ENCODE measurements at places on chromosomes 3 and 15.

GRCh38 chr3:105139881-105140560 lies 226.7 kb upstream of the ALCAM start:
- DNase-seq, result no peak

DNA sequence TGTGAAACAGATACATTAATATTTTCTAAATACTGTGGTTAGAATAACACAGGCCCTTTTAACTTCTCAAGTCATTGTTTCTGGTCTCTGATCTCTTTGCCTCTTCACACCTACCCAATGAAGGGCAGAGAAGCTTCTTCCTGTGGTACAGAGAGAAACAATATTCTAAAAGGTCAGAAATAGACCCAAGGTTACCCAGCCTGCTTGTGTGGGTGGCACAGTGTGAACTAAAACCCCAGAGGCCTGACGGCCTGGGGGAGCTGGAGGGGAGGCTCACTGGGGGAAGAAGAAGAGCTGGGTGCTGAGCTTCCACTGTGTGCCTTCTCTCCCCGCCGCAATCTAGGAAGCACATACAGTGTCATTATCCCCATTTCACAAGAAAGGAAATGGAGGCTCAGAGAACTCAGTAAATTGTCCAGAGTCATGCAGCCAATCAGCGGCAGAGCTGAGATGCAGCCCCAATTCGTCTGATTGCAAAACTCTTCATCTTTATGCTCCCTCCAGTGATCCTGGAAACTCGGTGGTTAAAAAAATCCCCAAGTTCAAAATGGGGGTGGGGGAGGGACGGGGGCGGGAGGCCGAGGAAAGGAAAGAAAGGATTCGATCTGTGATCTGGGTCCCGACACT lies 64.1 kb upstream of the HEG1 start:
- DNase-seq, result no peak

DNA sequence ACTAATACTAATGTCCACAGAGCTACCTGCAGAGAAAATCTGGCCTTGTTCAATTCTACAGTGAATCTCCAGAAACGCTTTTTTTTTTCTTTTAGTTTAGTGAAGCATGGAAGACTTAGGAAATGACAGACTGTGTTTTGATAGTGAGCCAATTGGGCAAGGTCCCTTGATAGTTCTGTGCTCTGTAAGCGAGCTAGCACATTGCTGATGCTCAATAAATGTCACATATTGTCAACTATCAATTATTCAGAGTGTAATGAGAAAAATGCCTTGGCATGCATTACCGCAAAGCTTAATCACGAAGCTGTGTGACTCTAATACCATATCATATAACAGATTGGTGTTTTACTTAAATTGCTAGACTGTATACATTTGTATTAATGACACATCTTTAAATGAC lies 5.2 kb upstream of the C3orf85 start:
- no peak for DNase-seq

DNA sequence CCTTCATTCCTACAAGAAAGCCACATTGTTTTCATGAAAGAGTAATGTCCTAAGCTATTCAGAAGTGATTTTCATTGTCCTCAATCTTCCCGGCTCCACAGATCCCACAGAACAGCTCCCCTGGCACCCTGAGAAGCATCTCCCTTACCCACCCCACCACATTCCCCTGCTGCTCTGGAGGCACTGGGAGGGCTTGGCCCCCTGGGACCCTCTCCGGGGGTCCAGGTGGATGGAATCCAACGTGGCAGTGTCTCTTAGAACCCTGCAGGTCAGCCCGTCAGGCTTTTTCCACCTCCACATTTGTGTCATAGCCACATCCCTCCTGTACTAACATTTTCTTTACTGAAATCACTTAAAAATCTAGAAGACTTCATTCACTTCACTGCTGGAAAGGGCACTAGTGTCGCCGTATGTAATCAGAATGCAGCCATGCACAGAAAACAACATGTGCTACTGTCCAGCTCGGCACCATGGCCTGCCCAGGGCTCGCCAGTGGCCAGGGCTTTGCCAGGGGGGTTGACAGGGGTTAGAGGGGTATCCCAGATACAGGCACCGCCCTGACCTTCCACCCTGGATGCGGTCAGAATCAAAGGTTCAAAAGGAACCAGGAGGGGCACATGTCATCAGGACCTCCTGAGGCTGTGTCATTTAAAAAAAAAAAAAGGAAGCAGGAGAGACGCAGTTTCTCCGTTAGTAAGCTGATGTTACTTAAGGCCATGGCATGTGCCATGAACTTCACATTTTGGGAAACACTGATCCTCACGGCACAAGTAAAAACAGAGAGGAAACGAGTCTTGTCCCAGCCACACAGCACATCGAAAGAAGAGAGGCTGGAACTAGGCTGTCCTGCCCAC lies 106.3 kb downstream of the LSM3 start:
- DNase-seq, result no peak

- no peak for DNase-seq
Measured at GRCh38 chr3:20682573-20682972, 496.6 kb upstream of the SGO1 start.

DNA sequence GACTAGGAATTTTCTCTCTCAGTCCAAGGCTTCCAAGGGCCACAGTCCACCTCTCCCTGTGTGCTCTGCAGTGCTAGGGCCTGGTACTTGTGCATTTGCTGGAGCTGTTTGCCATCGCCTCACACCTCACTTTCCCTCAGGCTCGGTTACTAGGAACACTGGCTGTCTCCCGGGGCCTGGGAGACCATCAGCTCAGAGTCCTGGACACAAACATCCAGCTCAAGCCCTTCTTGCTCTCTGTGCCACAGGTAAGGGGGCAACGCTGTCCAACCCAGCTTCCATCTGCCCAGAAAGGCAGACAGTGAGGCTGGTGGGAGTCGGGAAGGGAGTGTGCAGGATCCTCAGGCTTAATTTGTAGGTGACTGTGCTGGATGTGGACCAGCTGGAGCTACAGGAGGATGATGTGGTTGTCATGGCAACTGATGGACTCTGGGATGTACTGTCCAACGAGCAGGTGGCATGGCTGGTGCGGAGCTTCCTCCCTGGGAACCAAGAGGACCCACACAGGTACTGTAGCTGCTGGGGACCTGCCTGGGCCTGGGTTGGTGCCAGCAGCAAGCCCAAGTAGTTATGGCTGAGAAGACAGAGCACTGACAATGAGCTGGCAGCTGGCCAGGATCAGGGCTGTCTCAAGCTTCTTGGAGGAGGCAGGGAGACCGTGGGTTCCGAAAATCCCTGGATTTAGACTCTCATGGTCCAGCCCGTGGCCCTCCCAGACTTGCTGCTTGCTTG lies 3.4 kb downstream of the PPM1M start:
- DNase-seq, result no peak

DNA sequence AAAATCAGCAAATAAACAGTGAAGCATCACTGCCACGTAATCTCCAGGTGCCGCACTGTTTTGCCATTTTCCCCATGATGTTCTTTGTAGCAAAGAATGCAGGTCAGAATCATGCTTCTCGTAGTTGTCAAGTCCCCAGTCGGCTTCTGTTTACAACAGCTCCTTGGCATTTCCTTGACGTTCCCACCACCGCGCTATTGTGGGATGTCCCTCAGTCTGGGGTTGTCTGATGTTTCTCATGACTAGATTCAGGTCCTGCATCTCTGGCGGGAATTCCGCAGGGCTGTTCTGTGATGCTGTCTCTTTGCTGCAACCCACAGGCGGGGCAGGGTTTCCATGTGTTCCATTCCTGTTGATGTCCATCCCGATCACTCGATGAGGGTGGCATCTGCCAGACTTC lies 117.9 kb upstream of the SMAD3 start:
- no peak for DNase-seq

GRCh38 chr3:151145713-151146070 lies 57.3 kb downstream of the GPR171 start:
- DNase-seq, result no peak

DNA sequence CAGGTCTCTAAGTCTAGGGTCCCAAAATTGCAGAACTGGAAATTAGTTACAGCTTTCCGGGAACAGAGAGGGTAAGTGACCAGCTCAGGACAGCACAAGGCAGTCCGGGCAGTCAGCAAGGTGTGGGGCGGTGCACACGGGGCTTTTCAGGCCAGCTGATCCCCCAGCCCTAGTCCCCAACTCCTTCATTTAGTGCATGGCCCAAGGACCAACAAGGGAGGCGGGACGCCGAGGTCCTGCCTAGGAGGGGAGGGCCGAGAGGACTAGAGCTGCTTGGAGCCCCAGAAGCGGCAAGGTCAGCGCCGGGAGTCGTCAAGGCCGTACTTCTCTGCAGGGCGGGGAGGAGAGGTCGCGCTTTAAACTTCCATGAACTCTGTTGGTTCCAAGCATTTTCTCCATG lies 2.0 kb upstream of the PDE8A start:
- DNase-seq, result peak; percentile 29

DNA sequence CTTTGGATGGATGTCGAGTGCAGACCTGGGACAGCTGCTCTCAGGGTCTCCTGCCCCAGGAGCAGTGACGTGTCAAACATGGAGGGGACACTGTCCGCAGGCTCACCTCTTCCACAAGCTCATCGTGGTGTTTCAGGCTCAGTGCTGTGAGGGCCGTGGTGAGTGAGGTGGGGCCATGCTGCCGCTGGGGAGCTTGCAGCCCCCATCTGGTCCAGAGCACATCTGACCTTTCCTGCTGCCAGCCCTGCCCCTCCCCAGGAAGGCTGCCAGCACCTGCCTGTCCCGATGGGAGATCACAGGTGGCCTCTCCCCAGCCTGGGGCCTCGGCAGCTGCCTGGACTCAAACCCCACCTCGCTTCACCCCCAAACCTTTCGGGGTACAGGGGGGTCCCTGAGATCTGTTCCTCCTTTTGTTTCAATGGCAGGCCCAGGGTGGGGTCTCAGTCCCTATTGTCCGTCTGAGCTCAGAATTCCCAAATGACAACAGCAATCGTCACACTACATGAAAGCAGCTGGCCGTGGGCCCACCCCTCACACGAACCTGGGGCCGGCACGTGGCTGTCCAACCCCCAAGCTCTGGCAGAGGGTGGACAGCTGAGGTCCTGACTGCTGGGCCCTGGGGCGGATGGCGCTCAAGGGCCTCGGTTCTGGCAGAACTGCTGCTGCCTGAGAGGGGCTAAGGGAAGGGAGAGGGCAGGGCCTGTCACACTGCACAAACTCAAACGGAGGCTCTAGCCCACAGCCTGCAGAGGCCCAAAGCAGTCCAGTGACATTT lies 65.0 kb upstream of the RPL32 start:
- DNase-seq, result no peak

DNA sequence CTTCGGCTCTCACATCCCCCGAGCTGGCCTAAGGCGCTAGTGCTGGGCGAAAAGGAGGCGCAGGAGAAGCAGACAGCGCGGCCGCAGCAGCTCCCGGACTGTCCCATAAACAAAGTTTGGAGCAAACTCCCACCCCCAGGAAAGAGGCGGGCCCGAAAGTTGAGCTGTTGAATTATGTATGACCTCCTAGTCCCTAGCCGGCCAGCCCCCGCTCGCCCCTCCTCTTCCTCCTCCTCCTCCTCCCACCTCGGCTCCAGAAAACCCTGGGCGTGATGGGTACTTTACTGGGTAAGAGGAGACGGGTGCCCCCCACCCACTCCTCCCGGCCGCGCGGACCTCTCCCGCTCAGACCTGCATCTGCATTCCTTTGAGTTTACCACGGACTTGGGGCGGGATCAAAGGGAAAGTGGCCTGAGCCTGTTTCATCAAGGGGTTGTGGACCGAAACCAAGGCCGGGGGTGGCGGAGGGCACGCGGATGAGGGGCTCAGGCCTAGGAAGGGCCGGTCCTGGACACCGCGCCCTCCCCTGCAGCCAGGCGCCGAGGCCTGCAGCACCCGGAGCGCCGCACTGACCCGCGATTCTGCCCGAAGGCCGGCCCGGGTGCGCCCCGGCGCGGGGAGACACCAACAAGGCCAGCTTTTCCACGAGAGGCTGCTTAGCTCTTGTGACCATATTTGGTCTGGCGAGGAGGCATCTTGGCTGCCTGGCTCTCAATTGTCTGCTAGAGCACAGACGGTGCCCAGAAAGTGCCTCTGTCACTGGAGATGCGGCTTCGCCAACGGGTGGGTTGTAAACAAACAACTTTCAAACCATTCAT lies at the start of gene WWTR1:
Gene WWTR1 (minus strand): TSS at position 100 of the 818 bp plus-strand sequence. CDS start 719 bp downstream, outside the sequence.
- peak; percentile 97 for DNase-seq

DNA sequence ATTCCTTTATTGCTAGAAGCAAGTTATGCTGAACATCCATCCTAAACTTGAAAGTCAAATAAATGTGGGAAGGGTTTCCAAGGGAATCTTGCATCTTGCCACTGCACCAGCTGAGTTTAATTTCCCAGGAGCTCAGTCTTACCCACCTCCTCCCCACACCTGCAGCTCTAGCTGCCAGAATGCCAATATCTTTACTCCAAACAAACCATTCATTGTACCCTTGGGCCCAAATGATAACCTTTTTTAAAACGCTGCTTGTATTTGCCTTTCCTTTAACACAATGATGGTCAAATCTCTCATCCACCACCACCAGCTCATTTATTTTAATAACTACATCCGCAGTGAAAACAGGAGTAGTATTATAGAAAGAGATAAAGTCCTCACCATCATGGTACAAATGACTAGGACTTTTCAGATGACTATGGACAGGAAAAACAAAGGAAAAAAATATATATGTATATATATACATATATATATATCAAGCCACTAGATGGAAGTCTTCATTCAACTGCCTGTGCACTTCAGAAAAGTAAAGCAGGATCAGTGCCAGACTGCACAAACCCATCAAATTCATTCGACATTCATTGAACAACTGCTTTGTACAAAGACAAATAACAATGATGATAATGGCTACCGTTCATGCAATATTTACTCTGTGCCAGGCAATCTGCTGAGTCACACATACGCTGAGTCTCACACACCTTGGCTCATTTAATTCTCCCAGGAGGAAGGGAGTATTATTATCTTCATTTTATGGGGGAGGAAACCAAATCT lies 44.0 kb downstream of the BFSP2 start:
- no peak for DNase-seq

DNA sequence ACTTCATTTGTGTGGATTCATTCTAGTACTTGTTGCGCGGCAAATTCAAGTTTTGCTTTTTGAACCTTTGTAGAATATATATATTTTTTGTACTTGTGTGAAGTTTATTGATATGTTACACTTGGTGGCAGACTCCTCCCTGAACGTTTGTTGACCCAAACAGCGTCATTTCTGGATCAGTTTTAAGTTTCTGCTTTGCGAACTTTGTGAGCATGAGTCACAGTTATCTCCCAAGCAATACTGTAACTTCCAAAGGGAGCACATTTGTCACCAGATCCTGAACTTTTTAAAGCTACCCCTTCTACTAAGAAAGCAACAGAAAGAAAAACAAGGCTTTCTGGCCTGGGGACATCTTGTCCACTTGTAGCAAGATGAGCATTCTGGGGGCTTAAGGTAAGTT lies 74.8 kb upstream of the CACNA2D3 start:
- no peak for DNase-seq

DNA sequence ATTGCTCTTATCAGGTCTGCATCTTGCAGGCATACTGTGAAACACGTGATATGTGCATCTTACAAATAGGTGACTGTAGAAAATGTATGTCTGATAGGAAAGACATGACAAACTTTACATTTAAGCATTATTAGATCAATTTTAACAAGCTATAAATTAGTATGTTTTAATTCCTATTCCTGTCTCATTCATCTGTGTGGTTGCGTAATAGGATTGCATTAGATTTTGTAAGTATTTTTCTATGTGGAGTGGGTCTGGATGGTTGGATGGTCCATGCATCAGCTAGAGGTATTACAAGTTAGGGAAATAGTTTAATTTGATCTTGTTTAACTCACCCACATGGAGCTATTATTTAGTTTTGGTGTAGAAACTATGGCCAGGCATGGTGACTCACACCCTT lies 18.8 kb downstream of the ASTE1 start:
- DNase-seq, result no peak
